Activated CD8-positive, alpha-beta memory T cell treated with anti-CD3 and anti-CD28 coated beads, Interleukin-2, amount 10 ng/mL, durations not matched to agents 7 days and 5 days (primary cell): ENCODE measurements at places on chromosomes 1 and 21. TPM values are rescaled to one million over a fixed set of nuclear protein-coding genes. Genes with fewer than 3 reads are reported as not detected.

Gene NBL1
- total RNA-seq, result 49.8 TPM

DNA sequence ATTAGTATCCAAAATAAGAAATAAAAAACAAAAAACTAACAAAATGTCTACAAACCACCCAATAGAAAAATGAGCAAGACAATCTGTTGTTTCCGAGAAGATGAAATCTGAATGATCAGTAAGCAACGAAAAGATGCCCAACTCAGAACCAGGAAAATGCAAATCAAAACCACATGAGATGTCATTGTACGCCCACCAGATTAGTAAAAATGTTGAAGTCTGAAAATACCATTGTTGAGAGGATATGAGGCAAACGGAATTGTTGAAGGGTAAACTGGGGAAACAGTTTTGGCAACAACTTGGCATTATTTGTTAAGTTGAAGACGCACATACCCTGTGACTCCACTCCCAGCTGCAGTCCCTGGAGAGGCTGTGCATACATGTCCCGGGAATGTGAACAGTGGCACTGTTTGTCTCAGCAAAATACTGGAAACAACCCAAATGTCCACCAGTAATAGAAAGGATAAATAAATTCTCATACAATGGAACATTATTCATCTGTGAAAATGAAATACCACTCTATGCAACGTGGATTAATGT is 10.6 kb downstream of the ZBTB17 start:
- no peak for DNase-seq
- peaks cover 65% of the 10 kb centered on the region for H3K4me1 ChIP-seq
- no peaks in the 10 kb centered on the region for H3K27me3 ChIP-seq
- H3K4me3 ChIP-seq, result peak overlapping the region; percentile 37
- H3K36me3 ChIP-seq, result peaks cover 42% of the 10 kb centered on the region
- peak overlapping the region; percentile 80 for H3K27ac ChIP-seq

Gene FMO5
- 0.66 TPM for total RNA-seq

Gene NTMT2
- total RNA-seq, result not detected

DNA sequence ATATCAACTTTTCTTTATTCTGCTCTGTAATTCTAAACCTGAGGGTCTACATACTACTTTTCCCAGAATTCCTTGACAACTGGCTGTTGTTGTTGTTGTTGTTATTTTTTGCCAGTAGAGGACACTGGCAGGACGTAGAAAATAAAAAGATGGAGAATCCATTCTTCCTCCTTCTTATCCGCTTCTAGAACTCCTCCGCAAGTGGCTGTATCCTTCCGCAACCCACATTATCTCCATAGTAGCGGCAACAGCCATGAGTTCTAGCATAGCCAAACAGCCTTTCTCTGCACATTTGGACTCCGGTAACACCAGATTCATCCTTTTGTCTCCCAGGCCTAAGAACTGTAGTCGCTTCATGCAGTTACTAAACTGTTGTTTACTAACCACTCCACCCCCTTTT is 91.1 kb upstream of the CACHD1 start:
- H3K36me3 ChIP-seq, result no peaks in the 10 kb centered on the region
- no peaks in the 10 kb centered on the region for H3K4me1 ChIP-seq
- no peak overlapping the region for H3K4me3 ChIP-seq
- no peak for DNase-seq

DNA sequence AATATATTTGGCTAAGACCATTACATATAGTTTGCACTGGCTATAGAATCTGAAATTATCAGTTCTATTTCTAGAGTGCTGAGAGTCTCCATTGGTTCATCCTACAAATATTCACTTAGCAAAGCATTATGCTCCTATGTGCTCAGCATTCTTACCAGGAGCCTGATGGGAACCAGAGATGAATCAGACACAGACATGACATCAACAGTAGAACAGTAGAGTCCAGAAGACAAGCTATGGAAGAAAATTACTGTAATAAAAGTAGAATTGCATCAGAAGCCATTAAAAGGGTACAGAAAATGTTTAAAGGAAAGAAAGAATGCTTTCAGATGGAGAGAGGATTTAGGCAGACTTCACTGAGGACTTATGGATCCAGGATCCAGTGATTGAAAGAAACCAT is 271.7 kb upstream of the SNX7 start:
- no peak overlapping the region for H3K4me3 ChIP-seq
- DNase-seq, result no peak
- peaks cover 21% of the 10 kb centered on the region for H3K36me3 ChIP-seq
- H3K27me3 ChIP-seq, result no peaks in the 10 kb centered on the region
- no peak overlapping the region for H3K27ac ChIP-seq

Gene PRKAA2
- not detected for total RNA-seq

DNA sequence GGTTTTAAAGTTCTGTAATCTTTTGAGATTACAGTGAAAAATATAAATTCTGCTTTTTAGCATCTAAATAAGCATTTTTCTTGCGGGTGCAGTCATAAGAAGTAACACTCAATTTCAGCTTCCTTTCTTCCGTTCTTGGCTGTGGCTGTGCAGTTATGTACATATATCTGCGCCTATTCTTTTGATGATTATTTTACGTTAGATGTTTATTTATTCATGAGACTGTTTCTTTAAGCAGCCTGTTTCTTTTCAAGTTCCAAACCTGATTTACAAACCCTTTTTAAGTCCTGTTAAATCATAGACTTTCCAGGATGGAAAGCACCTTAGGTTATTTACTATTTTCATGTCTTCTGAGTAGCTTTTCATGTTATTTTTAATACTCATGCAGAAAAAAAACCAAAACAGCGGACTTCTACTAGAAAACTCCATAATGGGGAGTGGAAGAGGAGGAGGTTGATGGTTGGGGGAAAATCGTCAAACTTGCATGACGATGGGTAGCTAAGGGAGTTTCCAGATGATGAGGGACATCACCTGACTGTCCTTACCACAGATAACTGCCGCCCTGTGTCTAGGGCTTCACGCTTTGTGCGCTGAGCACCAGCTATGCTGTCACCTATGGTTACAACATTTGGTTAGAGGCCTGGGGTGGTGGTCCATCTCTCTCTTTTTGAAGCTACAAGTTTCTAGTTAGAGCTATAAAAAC is 2.6 kb downstream of the PRDM2 start:
- H3K27me3 ChIP-seq, result no peaks in the 10 kb centered on the region
- H3K27ac ChIP-seq, result peak overlapping the region; percentile 97
- H3K4me1 ChIP-seq, result peaks cover 48% of the 10 kb centered on the region
- peaks cover 19% of the 10 kb centered on the region for H3K36me3 ChIP-seq
- peak; percentile 88 for DNase-seq

DNA sequence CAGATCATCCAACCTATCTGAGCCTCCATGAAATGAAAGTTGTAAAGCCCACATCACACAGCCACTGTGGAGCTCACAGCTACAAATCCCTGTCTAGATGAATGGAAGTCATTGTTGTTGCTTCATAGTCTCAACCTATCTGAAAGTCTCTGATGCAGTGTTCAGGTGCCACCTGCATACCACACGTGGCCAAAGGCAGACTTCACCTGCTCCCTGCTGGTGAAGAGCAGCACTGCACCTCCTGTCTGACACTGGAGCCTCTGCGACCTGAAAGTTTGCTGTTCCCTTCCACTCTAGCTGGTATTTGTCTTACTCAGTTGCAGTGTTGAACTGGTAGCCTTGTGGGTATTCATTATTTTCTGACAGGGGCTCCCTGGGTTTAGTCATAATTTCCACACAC is 18.4 kb downstream of the LORICRIN start:
- H3K4me1 ChIP-seq, result no peaks in the 10 kb centered on the region
- DNase-seq, result no peak
- no peak overlapping the region for H3K4me3 ChIP-seq
- no peaks in the 10 kb centered on the region for H3K36me3 ChIP-seq

Gene OPTC
- not detected for total RNA-seq

GRCh38 chr1:55640708-55641473 is 425.7 kb upstream of the USP24 start:
- no peak for DNase-seq
- no peaks in the 10 kb centered on the region for H3K36me3 ChIP-seq
- no peak overlapping the region for H3K27ac ChIP-seq
- no peaks in the 10 kb centered on the region for H3K27me3 ChIP-seq
- no peak overlapping the region for H3K4me3 ChIP-seq

DNA sequence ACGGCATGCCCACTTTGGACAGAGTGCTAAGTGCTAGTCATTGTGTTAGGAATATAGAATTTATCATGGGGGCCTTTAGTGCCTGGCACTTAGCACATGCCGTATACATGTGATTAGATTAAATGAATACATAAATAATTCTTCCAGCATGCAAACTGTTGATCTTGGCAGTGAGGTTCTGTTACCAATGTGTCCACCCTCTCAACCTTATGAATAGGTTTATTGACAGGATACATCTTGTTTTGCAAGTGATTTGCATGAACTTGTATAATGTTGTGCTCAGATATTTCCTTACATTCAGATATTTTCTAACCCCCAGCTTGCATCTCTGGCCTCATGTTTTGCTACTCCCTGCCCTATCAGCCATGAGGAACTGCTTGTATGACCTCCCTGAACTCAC is 60.3 kb upstream of the ZNF648 start:
- no peak for DNase-seq
- H3K27me3 ChIP-seq, result peaks cover 25% of the 10 kb centered on the region
- H3K4me1 ChIP-seq, result no peaks in the 10 kb centered on the region
- H3K36me3 ChIP-seq, result no peaks in the 10 kb centered on the region
- H3K27ac ChIP-seq, result no peak overlapping the region

DNA sequence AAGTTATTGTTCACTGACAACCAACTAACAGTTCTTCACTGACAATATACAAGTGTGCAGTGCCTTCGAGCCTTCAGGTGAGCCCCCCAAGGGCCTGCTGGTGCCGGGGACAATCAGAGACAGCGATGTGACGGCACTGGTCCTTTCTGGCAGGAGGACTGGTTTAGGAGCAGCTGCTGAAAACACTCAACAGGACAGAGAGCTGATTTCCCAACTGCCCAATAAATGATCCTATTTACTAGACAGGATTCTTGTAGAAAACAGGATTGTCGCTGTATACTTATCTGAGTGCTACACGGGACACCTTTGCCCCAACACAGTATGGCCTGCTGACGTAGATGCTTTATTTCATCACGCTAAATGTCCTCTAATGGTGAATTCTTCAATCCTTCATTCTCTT is 65.4 kb downstream of the TP53BP2 start:
- H3K36me3 ChIP-seq, result peaks cover 31% of the 10 kb centered on the region
- no peak overlapping the region for H3K27ac ChIP-seq
- no peak for DNase-seq
- H3K4me3 ChIP-seq, result no peak overlapping the region
- peaks cover 22% of the 10 kb centered on the region for H3K4me1 ChIP-seq
- H3K27me3 ChIP-seq, result no peaks in the 10 kb centered on the region

DNA sequence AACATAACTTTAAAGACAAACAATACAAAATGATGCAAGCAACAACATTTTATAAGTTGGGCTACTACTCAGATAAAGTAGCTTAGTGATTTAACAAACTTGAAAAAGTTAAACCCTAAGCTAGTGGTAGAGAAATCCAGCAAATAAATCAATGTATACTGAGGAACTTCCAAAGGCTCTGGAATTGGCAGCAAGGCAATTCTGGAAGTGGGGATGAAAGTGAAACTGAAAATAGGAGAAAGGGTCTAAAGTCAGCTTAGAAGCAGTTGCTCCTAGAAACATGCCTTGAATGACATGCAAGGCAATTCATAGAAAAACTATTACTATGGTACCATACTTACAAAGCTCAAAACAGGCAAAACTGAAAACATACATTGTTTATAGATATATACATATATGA is 90.0 kb upstream of the CAMK1G start:
- no peaks in the 10 kb centered on the region for H3K36me3 ChIP-seq
- H3K27me3 ChIP-seq, result peaks cover 13% of the 10 kb centered on the region

Gene FCGR3A
- total RNA-seq, result 0.61 TPM

DNA sequence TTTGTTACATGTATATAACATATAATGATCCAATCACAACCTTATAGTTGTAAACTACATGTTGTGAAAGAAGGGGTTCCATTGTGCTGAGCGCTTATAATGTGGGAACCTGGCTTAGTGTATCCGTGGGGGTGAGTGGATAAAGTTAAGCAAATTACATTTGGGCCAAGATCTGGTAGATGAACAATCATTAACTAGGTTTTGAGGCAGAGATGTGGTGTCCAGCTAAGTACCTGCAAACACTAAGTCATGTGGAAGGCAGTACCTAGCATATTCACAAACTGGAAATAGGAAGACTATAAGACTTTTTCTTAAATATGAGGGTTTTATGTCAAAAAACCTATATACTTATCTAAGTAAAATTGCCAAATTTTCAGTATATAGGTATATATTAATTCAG is 167.2 kb upstream of the PDE4B start:
- no peak for DNase-seq
- H3K27me3 ChIP-seq, result no peaks in the 10 kb centered on the region
- H3K4me1 ChIP-seq, result no peaks in the 10 kb centered on the region
- peaks cover 2% of the 10 kb centered on the region for H3K36me3 ChIP-seq
- no peak overlapping the region for H3K27ac ChIP-seq

Gene CFAP141
- not detected for total RNA-seq

DNA sequence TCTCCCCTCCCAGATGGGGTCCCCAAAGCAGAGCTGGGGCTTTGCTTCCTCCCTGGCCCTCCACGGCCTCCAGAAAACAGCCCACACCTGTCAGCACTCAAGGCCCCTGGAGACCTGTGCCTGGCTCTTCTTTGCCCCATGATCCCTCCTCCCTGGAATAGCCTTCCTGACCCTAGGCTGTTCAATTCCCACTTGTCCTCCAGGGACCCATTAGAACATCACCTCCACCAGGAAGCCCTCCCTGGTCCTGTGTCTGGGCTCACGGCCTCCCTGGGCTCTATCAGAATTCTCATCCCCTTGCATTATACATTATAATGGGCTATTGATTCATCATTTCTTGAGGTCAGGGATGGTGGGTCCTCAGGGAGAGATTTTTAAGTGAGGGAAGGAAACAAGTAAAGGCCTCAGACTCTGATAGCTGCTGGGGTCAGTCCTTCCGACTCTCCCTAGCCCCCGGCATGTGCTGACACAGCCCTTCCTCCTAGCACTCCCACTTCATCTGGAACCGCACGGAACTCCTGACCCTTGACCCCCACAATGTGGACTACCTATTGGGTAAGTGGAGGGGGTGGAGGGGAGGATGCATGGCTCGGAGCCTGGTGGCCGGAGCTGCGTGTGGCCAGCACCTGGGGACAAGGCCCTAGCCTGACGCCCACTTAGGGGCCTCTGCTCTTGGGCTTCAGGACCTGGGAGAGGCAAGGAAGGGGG is 60.8 kb downstream of the ALPL start:
- DNase-seq, result no peak
- no peaks in the 10 kb centered on the region for H3K4me1 ChIP-seq
- peaks cover 10% of the 10 kb centered on the region for H3K27me3 ChIP-seq
- no peak overlapping the region for H3K27ac ChIP-seq

Gene ADGRL4
- not detected for total RNA-seq
